ENCODE measurements at places on chromosomes 7 and 10.

GRCh38 chr7:149719912-149720335 is 53.5 kb downstream of the ZNF467 start:
- no peak for DNase-seq

DNA sequence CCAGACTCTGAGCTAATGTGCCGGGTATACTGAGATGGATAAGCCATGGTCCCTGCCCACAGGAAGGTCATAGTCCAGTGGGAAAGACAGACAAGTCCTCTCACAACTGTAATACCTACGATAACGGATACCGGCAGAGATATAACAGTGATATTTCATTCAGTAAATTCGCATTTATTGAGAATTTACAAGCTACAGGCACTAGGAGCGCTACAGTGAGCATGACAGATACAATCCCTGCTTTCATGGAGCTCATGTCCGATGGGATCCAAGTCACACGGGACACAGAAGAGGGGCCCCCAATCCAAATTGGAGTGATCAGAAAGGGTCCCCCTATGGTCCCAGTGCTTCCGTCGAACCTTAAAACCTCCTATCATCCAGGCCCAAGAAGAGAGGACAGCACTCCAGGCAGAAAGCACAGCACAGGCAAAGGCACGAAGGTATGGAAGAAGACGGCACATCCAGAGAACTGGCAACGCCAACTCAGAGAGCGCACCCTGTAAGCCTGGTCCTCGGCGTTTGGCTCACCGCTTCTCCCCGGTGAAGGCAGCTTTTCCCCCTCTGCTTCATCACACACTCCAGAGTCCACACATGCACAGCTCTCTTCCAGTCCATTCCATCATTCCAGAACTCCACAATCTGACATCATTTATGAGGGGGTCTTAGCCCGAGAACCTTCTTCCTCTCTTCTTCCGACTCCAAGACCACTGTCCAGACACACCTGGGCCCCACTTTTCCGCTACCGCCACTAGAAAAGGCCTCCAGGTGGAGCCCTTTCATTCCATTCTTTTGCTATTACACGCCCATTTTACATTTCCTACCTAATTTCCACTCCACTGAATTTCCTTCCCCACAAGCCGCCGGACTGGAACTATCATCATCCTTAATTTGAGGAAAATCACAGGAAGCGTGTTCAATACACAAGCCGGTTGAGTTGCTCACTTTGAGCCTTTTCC is 47.8 kb upstream of the NKX2-3 start:
- no peak for DNase-seq

DNA sequence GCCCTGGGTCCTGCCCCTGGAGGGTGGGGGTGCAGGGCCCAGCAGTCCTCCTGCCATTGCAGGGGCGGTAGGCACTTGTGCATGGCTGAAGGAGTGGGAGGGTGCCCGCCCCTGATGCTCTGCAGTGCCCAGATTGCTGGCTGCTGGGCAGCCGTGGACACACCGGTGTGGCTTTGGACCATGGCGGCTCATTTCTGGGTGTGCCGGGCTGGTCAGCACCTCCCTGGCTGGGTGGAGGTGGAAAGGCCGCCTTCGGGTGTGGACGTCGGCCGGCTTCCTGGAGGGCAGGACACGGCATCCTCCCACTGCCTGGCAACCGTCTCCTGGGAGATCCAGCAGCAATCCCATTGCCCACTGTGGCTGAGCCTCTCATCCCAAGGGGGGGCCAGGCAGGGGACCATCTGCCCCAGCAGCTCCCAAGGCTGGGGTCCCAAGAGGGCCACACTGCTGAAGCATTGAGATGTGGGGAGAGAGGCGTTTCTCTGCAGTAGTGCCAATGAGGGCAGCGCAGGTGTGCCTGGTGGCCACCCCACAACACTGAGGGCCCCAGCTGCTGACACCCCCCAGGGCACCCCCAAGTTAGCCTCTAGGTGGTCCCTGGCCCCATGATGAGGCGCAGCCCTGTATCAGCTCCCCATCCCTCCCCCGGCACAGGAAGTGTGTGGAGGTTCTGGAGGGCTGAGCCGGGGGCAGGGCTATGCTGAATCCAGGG is 12.9 kb downstream of the TTYH3 start:
- DNase-seq, result no peak

- peak; percentile 9 for DNase-seq
These were observed 333.1 kb downstream of the CXCL12 start for GRCh38 chr10:44051584-44052385.

DNA sequence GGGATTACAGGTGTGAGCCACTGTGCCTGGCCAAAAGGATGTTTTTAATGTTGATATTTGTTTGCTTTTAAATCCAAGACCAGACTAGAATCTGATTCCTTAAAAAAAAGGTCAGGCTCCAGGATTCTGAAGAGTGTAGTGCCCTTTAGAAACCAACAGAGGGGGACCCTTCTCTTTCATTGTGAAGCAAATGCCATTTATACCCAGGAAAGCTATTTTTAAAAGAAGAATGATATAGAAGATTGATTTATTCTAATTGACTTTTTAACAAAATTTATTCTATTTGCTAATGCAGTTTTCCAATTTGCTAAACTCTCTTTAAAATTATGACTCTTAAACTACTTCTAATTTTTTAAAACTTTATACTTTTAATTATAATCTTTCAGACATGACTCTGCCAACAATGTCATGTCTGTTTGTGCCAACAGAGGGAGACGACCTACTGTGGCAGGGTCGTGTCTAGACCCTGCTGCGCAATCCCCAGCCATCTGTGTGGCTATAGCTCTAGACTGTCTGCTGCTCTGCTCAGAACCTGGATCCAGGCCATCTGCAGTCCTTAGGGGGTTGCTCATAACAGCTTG is 201.0 kb upstream of the IMMP2L start:
- peak; percentile 68 for DNase-seq

- DNase-seq, result no peak
These were observed 172.0 kb downstream of the PRPF18 start for GRCh38 chr10:13758756-13759155.

- DNase-seq, result no peak
These were observed 98.7 kb downstream of the NOC3L start for GRCh38 chr10:94264085-94264484.

- no peak for DNase-seq
These were observed 325.5 kb downstream of the LHFPL3 start for GRCh38 chr7:104653825-104654401.

DNA sequence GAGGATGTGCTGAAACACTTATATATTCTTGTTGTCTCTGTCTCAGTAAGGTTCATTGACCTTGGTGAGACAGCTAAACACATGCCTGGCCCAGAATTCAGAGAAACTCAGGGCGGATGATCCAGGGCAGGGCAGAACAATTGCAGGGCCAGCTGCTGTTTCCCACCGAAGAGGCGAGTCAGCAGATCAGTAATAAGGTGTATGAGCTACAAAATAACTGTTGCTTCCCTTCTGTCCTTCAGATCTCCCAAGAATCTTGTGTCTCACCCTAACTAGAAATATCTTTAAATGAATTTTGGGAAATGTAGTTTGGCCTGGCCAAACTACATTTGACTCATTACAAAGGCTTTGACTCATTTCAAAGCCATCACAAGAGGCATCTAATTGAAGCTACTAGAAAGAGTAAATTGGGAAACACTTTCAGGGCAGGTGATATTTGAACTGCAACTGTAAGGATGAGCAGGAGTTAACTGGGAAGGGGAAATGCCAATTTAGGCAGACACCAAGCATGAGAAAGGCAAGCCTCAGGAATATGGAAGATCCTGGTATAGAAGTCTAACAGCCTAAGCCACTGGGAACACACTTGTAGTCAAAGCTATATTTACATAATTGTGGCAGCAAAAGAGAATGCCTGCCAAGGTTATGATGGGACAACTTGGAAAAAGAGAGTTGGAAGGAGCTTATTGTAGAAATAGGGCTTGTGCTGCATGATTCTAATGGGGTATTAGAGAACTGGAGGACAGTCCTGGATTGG is 24.5 kb upstream of the CELF2 start:
- DNase-seq, result no peak

GRCh38 chr10:74163319-74164068 is 12.5 kb downstream of the ADK start:
- no peak for DNase-seq

DNA sequence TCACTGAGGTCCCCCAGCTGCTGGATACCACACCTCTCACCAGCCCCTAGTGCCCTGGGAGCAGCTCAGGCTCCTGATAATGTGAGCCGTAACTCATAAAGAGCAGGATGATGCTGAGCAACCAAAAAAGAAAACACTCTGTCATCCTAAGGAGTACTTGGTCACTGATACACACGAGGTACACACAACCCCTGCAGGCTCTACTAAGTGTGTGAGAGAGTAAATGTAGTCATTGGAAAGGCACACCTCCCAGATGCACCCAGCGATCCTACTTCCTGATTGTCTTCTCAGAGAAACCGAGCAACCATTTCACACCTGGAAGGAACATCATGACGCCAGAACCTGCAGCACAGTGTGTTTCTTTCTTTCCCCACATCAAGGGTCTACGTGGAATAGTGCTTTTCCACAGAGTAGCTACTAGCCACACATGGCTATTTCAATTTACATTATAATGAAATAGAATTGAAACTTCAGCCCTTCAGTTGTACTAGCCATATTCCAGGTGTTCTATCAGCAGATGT is 34.2 kb downstream of the FIGNL1 start:
- no peak for DNase-seq

GRCh38 chr7:91041901-91042484 is 222.2 kb upstream of the FZD1 start:
- DNase-seq, result no peak

GRCh38 chr10:131391936-131392335 is 80.4 kb upstream of the TCERG1L start:
- DNase-seq, result no peak

- no peak for DNase-seq
These were observed 260.4 kb upstream of the NFE2L3 start for GRCh38 chr7:25891591-25891990.

- DNase-seq, result peak; percentile 98
These were observed 290.3 kb downstream of the TNS3 start for GRCh38 chr7:47291461-47292081.

DNA sequence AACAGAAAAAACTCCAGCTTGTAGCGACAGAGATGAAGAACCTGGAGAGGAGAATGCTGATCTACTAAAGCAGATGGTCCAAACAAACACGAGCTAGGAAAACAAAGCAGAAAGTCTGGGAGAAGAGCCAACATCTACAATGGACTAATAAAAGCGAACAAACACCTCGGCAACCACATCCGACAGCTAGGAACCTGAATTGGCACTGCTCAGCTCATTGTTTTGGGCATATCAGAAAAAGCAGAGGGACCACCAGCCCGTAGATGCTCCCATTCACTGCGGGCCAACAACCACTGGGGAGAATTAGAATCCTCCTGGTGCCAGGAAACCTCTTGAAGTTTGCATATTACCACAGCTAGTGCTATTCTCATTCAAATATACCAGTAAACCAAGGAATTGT is 204.7 kb downstream of the NXPH1 start:
- DNase-seq, result no peak

DNA sequence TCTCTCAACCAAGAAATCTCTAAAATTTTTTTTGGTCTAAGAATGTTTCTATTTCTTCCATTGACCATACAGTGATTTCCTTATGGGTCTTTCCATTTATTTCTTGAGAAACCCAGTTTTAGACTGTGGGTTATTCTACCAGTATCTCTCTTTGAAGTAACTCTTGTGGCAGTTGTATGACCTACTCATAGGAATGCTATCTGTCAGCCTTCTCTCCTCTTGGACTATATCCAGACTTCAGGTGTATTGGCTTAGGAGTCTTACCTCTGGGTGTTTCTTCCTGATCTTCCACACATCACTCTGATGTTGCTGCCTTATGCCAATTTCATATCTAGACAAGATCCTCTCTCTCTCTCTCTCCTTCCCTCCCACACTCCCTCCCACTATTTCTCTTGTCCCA is 178.1 kb downstream of the BMPER start:
- DNase-seq, result no peak

- no peak for DNase-seq
These were observed 152.2 kb downstream of the ARL4A start for GRCh38 chr7:12839508-12840153.
